ENCODE measurements at places on chromosomes 12 and 14. TPM values are rescaled to one million over a fixed set of nuclear protein-coding genes. Genes with fewer than 3 reads are reported as not detected.

- DNase-seq = no peak
Measured at GRCh38 chr12:42260518-42260917, 22.5 kb upstream of the YAF2 start.

- DNase-seq = no peak
Measured at GRCh38 chr12:53078425-53079225, 565 bp downstream of the SPRYD3 start.

The CD9 gene
- total RNA-seq = 248 TPM

The GPRC5D gene
- not detected for total RNA-seq

GRCh38 chr12:63846238-63846967 is 1.9 kb downstream of the SRGAP1 start:
- DNase-seq = no peak

GRCh38 chr12:29269706-29270408 is 111.1 kb downstream of the ERGIC2 start:
- DNase-seq = no peak

GRCh38 chr14:92922883-92923743 is at the start of gene CHGA:
Gene CHGA (plus strand): TSS chr14:92923150. CDS start chr14:92923360, 210 bp downstream.
- no peak for DNase-seq

GRCh38 chr14:105682956-105683570 is 156.7 kb downstream of the TMEM121 start:
- no peak for DNase-seq

DNA sequence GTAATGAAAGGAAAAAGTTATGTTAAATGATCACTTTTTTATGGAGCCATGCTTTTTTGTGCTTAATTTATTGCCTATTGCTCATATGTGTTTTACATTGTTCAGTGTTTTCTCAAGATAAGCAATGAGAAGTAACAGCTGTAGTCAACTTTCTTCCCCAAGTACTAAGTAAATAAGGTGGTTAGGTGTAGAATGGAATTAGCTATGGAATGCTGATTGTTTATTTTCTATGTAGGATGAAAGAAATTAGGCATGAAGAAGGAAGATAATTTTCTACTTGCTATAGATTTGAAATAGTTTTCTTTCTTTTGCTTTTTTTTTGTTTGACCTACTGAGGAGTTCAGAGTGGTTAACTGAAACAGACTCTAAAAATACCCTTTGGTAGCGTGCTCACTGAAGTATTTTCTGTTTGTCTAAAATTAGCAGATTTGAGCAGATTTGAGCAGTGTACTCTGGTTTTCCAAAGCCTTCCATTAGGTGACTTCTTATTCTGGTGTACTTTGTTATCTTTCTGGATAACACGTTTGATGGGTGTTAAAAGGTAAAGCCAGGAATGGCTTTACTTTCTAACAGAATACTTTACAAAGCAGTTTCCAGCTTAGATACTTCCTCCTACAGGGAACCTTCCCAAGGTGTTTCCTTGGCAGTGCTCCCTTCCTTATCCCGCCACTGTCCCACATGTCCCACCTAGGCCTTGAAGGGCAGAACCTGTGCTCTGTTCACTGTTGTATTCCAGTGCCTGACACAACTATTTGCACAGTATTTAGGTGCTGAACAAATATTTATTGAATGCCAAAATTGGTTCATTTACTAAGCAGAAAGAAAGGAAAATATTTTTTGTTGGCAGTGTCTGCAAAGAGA is 56.0 kb downstream of the RASSF3 start:
- DNase-seq = no peak

- DNase-seq = no peak
Measured at GRCh38 chr12:97425380-97425779, 37.2 kb upstream of the RMST start.

DNA sequence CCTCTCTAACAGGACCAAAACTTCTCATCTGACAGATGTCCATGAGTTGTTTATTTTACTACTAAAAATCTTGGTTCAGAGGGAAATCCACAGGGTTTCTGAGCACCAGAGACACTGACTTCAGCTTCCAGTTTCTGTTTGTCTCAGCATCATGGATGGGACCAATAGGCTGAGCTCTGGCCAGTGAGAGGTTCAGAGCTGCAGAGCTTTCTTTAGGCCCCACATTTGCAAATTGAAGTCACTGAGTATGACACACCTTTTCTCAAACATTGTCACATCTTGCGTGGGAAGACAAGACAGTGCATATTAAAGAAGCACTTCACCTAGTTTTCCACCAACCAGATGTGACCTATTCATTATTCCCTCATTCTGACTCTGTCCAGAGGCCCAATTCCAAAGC is 45.2 kb downstream of the RDH12 start:
- no peak for DNase-seq

- no peak for DNase-seq
Measured at GRCh38 chr12:132562489-132563021, 47.8 kb downstream of the LRCOL1 start.

The RERGL gene
- total RNA-seq = not detected

The NFE2 gene
- 0.17 TPM for total RNA-seq

- no peak for DNase-seq
Measured at GRCh38 chr12:106774808-106775524, 484 bp downstream of the RIC8B start.

GRCh38 chr12:54197431-54197909 is 8.7 kb upstream of the SMUG1 start:
- DNase-seq = no peak

The IL22 gene
- total RNA-seq = not detected

The MSRB3 gene
- 17.8 TPM for total RNA-seq

DNA sequence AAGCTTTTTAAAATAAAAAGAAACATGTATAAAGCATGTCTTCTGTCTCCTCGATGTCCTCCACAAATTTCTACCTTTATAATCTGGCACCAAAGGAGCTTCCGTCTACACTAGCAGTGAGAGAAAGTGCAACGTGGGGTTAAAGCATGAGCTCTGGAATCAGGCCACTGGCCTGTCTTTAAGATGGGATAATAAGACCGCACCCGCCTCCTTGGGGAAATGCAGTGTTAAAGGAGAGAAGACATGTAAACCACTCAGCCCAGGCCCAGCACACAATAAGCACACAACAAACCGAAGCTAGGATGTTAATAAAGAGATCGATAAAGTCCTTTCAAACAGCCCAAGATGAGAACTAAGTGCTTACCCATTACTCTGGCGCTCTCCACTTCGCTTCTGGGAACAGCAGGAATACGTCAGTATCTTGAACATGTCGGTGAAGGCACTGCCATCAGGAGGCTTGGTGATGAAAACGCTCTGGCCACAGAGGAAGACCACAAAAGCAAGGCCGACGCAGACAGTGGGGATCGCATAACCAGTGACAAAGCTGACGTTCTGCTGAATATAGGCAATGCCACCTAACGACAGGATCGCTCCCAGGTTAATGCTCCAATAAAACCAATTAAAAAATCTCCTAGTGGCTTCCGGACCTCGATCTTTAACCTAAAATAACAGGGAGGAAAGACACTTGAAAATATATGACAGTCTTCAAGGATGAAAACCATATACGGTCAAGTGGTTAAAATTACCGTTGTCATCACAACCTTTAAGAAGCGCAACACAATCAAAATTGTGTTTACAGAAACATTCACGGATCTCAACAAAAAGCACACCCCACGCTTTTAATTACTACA is 9.1 kb downstream of the SLC15A4 start:
- no peak for DNase-seq

DNA sequence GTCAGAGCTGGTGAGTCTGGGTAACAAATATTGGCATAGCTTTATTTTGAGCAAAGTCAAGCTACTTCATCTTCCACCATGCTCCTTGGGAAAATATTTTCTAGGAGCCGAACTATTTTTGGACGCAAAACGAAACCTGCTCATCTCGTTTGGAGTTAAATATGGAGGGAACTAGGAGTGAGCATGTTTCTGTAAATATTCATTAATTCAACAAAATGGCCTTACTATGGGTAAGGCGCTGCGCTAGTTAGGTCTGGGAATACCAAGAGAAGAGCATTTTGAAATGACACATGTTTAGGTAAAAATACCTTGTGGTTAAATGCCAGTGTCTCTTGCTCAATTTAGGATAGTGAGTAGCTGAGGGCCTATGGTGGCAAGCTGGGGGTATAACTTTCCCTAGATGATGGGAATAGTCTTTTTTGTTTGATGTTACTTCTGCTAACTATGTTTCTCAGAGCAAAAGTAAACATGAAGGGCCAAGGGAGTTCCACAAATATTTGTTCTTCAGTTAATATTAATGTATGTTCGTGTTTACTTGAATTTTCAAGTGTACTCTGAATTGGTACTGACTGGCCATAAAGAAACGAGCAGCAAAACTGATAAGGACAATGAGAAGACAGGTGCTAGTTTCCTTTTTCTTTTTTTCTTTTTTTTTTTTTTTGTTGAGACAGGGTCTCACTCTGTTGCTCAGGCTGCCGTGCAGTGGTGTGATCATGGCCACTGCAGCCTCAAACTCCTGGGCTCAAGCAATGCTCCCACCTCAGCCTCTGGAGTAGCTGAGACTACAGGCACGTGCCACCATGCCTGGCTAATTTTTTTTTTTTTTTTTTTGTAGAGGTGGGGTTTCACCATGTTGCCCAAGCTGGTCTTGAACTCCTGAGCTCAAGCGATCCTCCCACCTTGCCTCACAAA is 77.7 kb downstream of the MAP1LC3B2 start:
- no peak for DNase-seq

DNA sequence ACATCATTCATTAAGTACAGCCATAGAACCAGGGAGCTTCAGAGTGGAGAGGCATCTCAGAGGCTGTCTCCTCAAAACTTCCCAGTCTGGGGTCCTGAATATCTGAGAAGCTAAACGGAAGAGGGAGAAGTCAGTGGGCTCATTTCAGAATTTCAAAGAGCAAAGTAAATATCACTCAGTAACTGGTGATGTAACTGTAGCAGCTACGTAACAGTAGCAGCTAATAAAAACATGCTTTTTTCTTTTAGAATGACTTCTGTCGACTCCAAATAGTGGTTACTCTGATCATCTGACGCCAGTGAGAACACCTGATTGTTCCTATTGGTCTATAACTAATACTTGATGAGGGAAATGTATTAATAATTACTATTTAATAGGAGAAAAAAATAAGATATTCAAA is 383.3 kb downstream of the DPF3 start:
- no peak for DNase-seq

- DNase-seq = no peak
Measured at GRCh38 chr12:126685636-126686035, 1581.3 kb upstream of the TMEM132C start.

DNA sequence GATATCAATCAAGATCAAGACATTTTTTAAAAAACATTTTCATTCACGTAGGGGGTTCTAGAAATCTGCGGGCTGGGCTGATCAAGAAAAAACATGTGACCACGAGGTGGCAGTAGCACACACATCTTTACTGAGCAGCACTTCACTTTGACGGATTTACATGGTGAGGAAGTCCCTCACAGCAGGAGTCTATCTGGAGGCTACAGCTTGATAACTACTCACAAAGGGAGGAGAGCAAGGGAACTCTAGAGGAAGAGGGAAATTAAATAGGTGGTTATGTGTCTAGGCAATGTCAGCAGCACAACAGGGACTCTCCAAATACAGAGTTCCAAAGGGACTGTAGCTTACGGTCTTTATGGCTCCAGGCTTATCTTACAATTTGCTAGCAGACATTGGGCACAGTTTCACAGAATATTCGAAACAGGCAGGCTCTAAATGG is 248.1 kb downstream of the DPY19L2 start:
- no peak for DNase-seq

The SOX5 gene
- 1.0 TPM for total RNA-seq

DNA sequence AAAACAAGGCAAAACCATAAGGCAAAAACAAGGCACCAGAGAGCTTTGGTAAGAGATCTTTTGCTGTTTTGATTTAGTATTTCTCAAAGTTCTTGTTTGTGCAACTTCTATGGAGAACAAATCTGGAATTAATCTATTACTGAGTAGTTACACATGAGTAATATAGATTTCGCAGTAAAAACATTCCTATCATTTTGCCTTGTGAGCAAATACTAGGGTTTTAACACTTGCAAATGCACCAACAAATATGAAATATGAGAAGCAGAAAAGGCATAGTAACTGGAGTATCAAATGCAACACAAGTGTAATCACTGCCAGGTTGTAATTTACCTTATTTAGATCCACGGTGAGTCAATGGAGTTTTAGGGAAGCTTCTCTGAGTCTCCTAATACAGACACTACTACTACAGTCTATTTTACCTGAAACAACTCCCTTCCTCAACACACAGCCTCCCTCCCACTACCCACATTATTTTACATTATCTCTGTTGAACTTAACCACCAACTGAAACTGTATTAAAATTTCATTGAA is 324.1 kb downstream of the FLRT2 start:
- no peak for DNase-seq

- no peak for DNase-seq
Measured at GRCh38 chr14:32984241-32984930, 45.7 kb downstream of the NPAS3 start.

GRCh38 chr12:43238281-43238680 is 313.7 kb downstream of the ADAMTS20 start:
- no peak for DNase-seq

GRCh38 chr14:67665868-67666267 is 8.6 kb downstream of the VTI1B start:
- no peak for DNase-seq

The BCL11B gene
- 2.3 TPM for total RNA-seq

The BDKRB2 gene
- 0.89 TPM for total RNA-seq

DNA sequence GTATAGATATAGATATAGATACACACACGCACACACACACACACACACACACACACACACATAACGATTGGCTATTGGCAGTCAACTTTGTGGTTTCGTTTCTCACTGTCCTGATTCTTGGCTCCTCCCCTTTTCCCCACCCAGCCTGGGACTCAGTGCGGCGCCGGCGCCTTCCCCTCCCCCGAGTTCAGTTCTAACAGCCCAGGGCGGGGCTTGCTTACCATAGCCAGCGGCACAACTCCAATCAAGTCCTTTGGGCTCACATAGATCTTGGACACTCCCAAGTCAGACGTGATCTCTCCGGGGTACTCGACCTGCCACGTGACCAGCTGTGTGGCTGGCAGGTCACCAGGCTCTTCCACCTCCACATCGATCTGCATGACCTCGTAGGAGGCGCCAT is 484.1 kb downstream of the GLT1D1 start:
- no peak for DNase-seq

- peak; percentile 88 for DNase-seq
Measured at GRCh38 chr14:69317102-69317755, 57.3 kb downstream of the GALNT16 start.
